Right atrium auricular region (tissue), 2 donors: ENCODE measurements at places on chromosomes 5 and 9. TPM values are rescaled to one million over a fixed set of nuclear protein-coding genes. Genes with fewer than 3 reads are reported as not detected.

- peak overlapping the region; percentile 7 for H3K27ac ChIP-seq
- H3K27me3 ChIP-seq = no peaks in the 10 kb centered on the region
- H3K4me1 ChIP-seq = peaks cover 18% of the 10 kb centered on the region
- H3K36me3 ChIP-seq = no peaks in the 10 kb centered on the region
- DNase-seq = no peak
Observed at GRCh38 chr5:82106756-82107155, 134.9 kb downstream of the ATG10 start.

DNA sequence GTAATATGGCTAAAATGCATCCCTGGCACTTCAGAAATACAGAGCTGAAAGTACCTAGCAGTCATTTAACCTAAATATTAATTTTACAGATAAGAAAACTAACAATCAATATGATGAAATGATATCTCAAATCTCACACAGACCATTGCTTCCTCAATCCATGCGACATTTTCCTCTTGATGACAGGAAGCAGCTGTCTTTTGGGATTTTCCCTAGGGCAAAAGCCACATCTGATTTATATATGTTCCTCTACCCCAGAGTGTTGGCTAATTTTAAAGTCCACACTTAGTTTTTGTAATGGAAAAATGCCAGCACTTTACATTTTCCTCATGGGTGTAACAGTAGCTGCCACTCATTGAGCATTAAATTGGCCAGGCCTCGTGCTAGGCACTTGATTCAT lies 47.7 kb upstream of the ITGA1 start:
- no peak overlapping the region for H3K4me3 ChIP-seq
- no peaks in the 10 kb centered on the region for H3K36me3 ChIP-seq
- H3K4me1 ChIP-seq = peaks cover 12% of the 10 kb centered on the region
- H3K27me3 ChIP-seq = no peaks in the 10 kb centered on the region

DNA sequence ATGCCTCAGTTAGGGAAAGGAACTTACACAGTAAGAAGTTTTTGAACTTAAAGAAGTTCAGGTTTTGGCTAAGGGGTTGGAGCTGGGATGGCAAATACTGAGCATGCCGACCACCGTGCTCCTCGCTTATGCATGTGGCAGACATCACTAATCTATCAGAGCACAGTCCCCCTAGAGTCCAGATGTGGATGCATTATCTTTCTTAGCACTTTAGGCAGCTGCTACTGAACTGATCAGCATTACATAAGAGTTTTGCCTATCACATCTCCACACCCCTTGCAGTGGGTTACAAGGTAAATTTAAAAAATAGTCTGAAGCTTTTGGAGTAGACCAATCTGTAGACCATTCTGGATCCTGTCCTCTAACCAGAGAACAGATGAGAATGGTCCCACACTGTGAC lies 22.4 kb downstream of the MACIR start:
- peaks cover 9% of the 10 kb centered on the region for H3K36me3 ChIP-seq
- H3K27ac ChIP-seq = no peak overlapping the region
- DNase-seq = no peak
- no peaks in the 10 kb centered on the region for H3K27me3 ChIP-seq
- H3K4me3 ChIP-seq = no peak overlapping the region

GRCh38 chr5:54115735-54116403 lies 194.5 kb downstream of the ARL15 start:
- H3K27ac ChIP-seq = no peak overlapping the region
- H3K36me3 ChIP-seq = no peaks in the 10 kb centered on the region
- H3K4me3 ChIP-seq = no peak overlapping the region
- H3K27me3 ChIP-seq = no peaks in the 10 kb centered on the region

DNA sequence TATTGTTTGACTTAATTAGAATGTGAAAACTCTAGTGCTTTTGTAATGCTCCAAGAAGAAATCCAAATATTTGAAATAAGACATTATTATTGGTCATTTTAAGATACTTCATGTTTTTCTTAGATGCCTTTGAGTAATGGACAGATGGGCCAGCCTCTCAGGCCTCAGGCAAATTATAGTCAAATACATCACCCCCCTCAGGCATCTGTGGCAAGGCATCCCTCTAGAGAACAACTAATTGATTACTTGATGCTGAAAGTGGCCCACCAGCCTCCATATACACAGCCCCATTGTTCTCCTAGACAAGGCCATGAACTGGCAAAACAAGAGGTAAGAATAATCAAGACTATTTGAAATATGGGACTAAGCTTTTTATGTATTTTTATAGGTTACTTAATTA lies 69.2 kb upstream of the SREK1 start:
- H3K4me1 ChIP-seq = no peaks in the 10 kb centered on the region
- no peak for DNase-seq

GRCh38 chr5:76604838-76605237 lies 18.4 kb downstream of the F2RL2 start:
- H3K27ac ChIP-seq = no peak overlapping the region
- no peaks in the 10 kb centered on the region for H3K27me3 ChIP-seq
- no peaks in the 10 kb centered on the region for H3K36me3 ChIP-seq
- H3K4me1 ChIP-seq = no peaks in the 10 kb centered on the region

- no peaks in the 10 kb centered on the region for H3K36me3 ChIP-seq
- no peaks in the 10 kb centered on the region for H3K4me1 ChIP-seq
- H3K27ac ChIP-seq = peak overlapping the region; percentile 89
- DNase-seq = no peak
- peak overlapping the region; percentile 65 for H3K4me3 ChIP-seq
- no peaks in the 10 kb centered on the region for H3K27me3 ChIP-seq
Observed at GRCh38 chr5:107670087-107670931, 428 bp downstream of the EFNA5 start.

GRCh38 chr5:96113170-96113939 lies 151.7 kb upstream of the ELL2 start:
- no peaks in the 10 kb centered on the region for H3K27me3 ChIP-seq
- H3K4me3 ChIP-seq = no peak overlapping the region
- no peak for DNase-seq

GRCh38 chr9:78692871-78693270 lies 395.9 kb downstream of the PSAT1 start:
- no peaks in the 10 kb centered on the region for H3K4me1 ChIP-seq
- no peak overlapping the region for H3K27ac ChIP-seq
- no peak overlapping the region for H3K4me3 ChIP-seq
- H3K36me3 ChIP-seq = no peaks in the 10 kb centered on the region
- DNase-seq = no peak

GRCh38 chr9:37163299-37163698 lies 42.9 kb downstream of the ZCCHC7 start:
- no peak overlapping the region for H3K4me3 ChIP-seq
- H3K36me3 ChIP-seq = no peaks in the 10 kb centered on the region
- no peaks in the 10 kb centered on the region for H3K4me1 ChIP-seq
- H3K27me3 ChIP-seq = no peaks in the 10 kb centered on the region

- H3K27me3 ChIP-seq = no peaks in the 10 kb centered on the region
- no peaks in the 10 kb centered on the region for H3K4me1 ChIP-seq
- no peak for DNase-seq
- H3K36me3 ChIP-seq = no peaks in the 10 kb centered on the region
- H3K4me3 ChIP-seq = no peak overlapping the region
Observed at GRCh38 chr5:171846323-171846722, 60.7 kb downstream of the SMIM23 start.

- H3K27ac ChIP-seq = no peak overlapping the region
- no peaks in the 10 kb centered on the region for H3K4me1 ChIP-seq
- H3K27me3 ChIP-seq = no peaks in the 10 kb centered on the region
Observed at GRCh38 chr9:93827545-93828330, 127.4 kb downstream of the BARX1 start.

DNA sequence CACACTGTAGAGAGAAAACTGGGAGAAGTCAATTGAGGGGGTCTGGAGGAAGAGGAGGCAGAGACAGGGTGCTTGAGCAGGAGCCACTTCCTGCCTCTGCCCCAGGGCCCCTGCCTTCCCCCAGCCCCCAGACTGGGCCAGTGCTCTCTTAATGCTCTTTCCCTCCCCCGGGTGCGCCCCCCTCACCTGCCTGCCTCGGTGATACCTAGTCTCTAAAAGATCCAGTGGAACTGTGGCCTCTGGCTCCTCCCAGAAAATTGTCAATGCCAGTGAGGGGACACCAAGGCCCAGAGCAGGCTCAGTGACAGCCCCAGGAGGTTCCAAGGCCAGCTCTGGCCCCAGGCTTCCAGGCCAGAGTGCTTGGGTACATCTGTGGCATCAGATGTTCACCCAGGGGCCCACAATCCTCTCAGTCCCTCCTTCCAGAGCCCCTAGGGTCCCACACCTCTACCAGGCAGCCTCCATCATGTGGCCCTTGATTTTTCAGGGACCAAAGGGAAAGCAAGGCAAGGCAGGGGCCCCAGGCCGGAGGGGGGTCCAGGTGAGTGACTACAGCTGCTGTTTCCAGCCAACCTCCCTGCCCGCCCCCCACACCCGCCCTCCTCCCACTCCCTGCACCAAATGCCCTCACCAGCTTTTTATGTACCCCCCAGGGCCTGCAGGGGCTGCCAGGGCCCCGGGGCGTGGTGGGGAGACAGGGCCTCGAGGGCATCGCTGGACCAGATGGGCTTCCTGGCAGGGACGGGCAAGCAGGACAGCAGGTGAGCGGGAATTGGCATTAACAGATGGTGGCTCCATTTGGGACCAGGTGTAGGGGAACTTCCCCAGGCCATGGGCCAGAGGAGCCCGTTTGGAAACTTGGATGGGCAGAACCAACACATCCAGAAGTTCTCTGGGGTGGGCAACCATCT lies 33.1 kb upstream of the ORM1 start:
- H3K4me3 ChIP-seq = no peak overlapping the region
- peaks cover 4% of the 10 kb centered on the region for H3K36me3 ChIP-seq
- H3K27me3 ChIP-seq = no peaks in the 10 kb centered on the region
- DNase-seq = no peak
- no peaks in the 10 kb centered on the region for H3K4me1 ChIP-seq

DNA sequence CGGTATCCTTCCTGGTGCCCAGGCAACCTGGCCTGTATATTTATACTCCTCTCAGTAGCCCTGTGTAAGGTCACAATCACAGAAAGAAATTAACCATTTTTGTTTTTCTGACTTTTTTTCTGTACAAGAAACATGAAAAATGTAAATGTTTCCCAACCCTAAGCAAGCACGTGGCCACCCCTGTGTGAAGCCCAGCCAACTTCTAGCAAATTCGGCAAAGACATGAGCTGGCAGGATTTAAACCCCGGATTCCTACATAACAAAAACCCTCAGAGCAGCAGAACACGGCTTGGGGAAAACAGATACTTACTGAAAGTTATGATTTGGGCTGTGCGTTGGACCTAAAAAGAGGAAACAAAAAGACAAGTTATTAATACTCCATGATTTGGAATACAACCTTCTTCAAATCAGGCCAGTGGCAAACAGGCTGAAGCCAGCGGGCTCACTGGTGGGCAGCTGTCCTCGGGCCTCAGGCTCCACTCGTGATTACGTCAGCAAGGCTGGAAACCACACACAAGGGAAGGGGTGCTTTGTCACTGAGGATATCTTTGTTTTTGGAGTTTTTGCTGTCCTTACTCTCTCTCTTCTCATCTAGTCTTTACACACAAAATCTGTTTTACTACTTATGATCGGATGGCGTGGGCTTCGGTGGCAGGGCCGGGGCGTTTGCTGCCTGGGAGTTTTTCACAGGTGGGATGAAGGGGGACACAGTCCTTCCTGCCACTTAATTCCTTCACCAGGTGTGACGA lies 194.1 kb downstream of the ROR2 start:
- H3K36me3 ChIP-seq = no peaks in the 10 kb centered on the region
- no peak overlapping the region for H3K27ac ChIP-seq

- no peak overlapping the region for H3K27ac ChIP-seq
- no peaks in the 10 kb centered on the region for H3K4me1 ChIP-seq
- H3K36me3 ChIP-seq = peaks cover 17% of the 10 kb centered on the region
- H3K27me3 ChIP-seq = no peaks in the 10 kb centered on the region
- no peak overlapping the region for H3K4me3 ChIP-seq
Observed at GRCh38 chr5:176927562-176927961, 28.4 kb upstream of the HK3 start.

The DTWD2 gene
- 13.1 TPM for total RNA-seq

The CAVIN4 gene
- 41.2 TPM for total RNA-seq

The ORM1 gene
- not detected for total RNA-seq

The NIM1K gene
- 0.48 TPM for total RNA-seq

The DAB2 gene
- total RNA-seq = 17.5 TPM
